ENCODE measurements at places on chromosomes 11 and 22.

GRCh38 chr22:37601540-37602442 is 6.8 kb upstream of the GGA1 start:
- DNase-seq, result peak; percentile 36

DNA sequence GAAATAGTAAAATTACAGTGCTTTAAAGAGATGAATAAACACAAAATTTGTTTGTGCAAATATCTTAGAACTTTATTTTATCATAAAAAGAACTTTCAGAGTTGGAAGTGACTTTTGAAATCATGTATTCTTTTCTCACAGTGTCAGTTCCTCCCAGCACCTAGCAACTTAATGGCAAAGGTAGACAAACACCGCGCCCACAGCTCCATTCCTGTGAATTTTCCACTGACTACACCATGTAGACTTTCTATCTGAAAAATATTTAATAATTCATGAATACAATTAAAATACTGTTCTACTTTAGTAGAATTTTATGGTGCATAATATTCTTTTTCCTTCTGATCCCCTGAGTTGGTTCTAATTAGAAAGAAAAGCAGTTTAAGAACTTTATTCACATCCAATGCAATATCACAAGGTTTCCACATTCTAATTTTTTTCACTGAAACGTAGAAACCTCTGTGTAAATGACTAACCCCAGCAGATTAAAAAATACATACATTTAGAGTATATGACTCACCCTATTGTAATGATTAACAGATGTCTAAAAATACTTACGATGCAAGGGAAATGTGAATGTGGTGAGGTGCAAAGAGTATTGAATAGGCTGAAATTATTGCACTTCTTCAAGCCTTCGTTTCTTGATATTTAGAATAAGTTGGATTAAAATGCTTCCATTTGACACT is 218.2 kb upstream of the CCDC179 start:
- no peak for DNase-seq

DNA sequence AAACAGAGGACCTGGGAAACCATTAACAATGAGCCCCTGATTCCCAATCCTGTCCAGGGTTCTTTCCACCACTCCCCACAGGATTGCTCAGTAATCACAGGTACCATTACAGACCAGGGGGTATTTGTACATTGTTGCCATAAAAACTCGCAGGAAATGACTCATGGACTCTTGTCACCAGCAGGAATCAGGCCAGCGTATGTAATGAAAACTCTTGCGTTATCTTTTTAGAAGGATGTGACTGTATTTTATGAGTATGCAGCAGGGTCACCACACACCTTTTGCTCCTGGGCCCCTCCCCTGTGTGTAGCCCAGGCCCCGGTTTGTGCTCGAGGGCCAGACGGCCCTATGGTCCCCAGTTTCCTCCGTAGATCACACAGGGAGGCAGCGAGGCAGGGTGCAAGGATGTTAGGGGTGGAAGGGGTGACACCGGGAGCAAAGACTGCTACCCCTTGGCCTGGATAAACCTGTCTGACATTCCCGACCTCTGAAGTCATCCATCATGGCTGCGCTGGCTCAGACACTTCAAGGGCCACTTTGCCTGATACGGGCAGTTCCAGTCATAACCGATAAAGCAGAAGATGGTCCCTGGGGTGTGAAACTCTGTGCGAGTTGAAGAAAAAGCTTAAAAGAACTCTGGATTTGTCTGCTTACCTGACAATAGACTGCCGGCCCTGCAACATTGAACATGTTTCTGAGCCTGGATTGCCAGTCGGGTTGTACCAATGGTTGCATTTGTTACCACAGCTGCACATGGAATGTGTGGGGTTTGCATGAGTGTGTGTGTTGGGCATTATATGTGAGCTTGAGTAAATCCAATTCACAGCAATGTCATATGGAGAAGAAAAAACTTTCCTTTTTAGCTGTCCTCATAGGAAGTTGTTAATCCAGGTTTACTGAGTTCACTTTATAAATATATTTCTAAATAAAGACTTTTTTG is 56.9 kb downstream of the MICAL2 start:
- peak; percentile 75 for DNase-seq

GRCh38 chr11:27281740-27282590 is 81.0 kb downstream of the CCDC34 start:
- peak; percentile 76 for DNase-seq

DNA sequence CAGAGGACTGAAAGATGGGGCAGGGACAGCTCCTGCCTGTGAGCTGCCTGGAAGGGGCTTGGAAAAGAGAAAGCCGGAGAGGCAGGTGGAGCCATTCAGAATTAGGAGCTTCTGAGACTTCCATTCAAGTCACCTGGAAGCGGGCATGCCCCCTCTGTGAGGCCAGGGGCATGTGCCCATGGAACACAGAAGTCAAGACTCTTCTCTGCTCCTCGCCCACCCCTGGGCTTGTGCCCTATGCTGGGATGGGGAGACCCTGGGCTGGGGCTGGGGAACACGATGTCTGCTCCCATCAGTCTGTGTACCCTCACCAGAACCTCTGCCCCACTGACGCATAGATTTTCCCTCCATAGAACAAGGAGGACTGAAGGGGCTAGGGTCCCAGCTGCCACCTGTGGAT is 372.0 kb downstream of the SHANK2 start:
- DNase-seq, result no peak

DNA sequence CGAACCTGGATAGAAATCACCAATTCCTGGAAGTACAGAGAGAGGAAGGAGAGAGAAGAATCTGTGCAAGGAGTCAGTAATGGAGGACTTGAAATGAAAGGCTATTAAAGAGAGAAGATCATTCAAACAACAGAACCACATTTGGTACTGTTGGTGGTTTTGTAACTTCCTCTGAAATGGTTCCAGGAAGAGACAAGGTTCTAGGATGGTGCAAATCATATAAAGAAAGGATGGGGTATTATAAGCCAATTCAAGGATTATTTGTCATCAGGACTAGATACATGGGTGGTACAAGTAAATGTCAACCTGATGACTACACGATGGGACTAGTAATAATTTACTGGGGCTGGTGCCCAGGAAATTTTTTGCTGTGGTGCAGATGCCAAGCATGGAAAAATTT is 28.9 kb upstream of the TMA7B start:
- no peak for DNase-seq

DNA sequence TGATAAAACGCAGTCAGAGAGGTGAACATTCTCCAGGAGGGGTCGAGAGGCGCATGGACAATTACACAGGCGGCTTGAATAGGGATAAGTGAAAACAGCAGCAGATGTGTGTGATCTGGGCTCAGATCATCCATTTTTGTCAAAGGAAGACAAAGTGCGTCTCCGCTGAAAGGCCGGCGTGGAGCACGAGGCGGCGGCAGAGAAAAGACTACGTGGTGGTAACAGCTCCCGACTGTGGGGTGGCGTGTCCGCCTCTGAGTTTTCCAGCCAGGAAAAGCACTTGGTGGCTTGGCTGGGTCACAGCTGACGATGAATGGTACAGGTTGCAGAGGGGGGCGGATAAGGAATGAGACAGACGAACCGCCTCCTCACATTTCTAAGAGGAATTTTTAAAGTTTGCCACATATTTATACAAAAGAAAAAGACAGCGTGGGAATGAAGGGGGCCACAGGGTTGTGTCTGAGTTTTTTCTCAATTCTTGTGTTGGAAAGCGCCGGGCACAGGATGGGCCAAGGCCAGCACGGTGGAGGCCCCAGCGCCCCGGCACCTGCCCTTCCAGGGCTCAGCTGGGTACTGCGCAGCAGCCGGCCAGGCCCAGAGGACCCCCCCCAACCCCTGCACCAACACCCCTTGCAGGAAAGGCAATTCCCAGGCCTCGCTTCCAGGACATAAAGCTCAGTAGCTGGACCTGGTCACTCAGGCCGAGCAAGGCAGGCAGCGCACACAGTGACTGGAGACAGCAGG is 80.4 kb downstream of the TRMU start:
- DNase-seq, result no peak

GRCh38 chr22:28772633-28773460 is at the start of gene CCDC117:
Gene CCDC117 (plus strand): TSS chr22:28772695. CDS start chr22:28772850, 155 bp downstream.
- DNase-seq, result peak; percentile 82

DNA sequence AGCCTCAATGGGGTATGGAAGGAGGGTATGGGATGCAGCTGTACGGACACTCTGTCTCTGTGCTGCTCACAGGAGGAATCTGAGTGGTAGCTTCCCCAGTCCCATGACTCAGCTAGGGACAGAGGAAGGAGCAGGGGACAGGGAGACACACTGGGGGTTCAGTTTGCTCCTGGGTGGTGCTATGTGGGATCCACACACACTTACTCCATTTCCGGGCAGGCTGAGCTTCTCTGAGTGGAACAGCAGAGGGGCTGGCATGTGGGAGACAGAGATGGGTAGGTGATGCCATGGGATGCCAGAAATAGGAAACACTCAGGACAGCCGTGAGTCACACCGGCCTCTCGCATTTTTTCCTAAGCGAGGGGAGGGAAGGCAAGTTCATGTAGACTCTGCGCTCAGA is 59.2 kb upstream of the KIRREL3 start:
- DNase-seq, result peak; percentile 29

DNA sequence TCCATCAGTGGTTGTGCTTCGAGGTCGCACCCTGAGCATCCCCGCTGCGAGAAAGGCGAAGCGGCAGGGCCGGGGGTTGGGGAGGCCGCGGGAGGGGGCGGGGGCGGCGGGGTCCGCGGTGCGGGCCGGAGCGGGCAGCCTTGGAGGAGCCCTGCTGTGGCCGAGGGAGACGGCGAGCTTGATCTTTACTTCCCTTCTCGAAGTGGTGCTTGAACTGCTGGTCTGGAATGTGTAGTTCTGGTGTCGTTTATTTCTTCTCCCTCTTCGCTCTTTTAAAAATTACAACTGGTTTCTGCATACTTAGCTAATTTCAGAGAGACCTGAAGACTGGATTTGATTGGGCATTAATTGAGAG is 1.1 kb downstream of the APLP2 start:
- DNase-seq, result no peak

Data from GM04504 (cell line).